ENCODE measurements at places on chromosomes 12 and 14.

DNA sequence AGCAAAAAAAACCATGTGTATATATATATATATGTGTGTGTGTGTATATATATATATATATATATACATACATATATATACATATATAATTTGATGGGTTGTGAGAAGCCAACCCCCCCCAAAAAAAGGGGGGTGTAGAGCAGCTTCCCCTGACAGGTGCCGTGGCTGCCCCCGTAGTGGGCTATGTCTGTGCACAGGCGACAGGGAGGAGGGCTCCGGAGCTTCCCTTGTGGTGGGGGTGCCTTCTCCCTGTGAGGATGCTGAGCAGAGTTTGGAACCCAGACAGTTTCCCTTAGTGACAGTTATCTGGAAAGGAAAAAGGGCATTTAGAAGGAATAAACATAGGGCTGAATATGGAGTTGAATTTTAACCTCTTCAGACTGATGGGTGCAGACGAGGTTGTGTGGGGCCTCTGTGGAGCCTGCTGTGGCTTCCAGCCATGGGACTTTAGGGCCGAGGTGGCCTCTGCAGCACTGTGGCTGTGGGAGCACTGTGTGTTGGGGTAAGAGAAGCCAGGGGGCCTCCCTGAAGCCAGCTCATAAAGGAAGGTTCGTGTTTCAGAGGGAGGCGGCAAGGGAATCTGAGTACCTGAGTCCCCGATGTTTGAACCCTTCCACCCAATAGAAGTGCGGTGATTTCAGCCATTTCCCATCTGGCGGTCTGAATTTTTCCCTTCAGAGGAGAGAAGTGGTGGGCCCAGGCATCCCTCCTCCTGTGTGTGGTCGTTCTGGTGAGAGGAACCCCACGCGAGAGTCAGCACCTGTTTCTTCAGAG, 19.8 kb downstream of the XRCC3 start:
- DNase-seq = no peak

- DNase-seq = no peak
Measured at GRCh38 chr12:26953447-26953846, 15.2 kb downstream of the FGFR1OP2 start.

GRCh38 chr12:111720457-111720856, 34.6 kb downstream of the ACAD10 start:
- no peak for DNase-seq

DNA sequence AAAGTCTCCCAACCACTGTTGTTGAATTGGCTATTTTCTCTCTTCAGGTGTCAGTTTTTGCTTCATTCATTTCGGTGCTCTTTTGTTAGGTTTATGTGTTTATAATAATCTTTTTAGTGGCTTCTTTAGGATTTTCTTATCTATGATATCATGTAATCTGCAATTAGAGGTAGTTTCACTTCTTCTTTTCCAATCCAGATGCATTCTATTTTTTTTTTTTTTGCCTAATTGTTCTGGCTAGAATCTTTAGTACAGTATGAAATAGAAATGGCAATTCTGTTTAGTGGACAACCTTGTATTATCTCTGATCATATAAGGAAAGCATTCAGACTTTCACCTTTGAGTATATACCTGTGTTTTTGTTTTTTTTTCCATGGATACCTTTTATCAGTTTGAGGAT, 17.4 kb downstream of the CNOT2 start:
- DNase-seq = no peak

- DNase-seq = no peak
Measured at GRCh38 chr12:95574799-95575452, 23.6 kb upstream of the USP44 start.

DNA sequence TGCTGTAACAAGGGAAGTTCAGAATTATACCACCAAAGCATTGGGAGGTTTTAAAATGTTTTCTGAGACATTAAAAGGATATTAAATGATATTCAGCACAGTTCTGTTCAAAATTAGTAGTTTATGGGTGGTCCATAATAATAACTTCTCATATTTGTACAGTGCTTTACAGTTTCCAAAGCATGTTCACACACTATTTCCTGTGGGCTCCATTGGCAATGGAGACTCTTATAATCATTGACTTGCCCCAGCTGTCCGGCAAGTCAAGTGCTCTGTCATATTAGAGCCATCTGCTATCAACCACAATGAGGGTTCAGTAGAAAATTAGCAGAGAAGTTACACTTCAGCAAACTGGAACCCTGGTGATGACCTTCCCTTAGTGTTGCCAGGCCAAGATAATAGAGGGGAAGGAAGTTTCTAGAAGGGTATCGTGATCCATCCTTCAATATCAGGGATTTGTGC, 526.6 kb upstream of the CCDC196 start:
- DNase-seq = no peak

- DNase-seq = no peak
Measured at GRCh38 chr14:67984274-67984673, 164.7 kb downstream of the RAD51B start.

DNA sequence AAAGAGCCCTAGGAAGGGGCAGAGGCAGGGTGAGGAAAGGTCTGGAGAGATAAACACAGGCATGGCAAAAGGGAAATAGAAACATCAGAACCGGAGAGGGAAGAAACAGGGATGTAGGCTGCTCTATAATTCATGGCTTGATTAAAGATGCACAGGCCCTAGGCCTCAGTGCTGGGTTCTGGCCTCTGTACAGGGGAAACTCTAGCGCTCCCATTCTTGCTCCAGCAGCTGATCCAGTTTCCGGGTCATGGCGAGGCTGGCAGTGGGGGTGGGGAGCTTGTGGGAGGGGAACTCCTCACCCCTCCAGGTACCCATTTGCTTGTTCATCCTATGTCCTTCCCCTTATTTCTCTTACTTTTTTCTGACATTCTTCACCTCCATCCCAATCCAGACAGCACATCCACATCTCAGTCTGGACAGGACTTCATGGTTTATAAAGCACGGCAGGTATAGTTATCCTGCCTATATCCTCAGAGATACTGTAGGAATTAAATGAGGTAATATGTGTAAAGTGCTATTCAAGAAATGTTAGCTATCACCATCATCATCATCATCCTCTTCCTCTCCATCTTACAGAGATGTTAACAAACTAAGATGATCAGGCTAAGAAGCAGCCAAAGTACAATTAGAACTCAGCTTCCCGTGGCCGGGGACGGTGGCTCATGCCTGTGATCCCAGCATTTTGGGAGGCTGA, 8.0 kb upstream of the GPR84 start:
- no peak for DNase-seq

DNA sequence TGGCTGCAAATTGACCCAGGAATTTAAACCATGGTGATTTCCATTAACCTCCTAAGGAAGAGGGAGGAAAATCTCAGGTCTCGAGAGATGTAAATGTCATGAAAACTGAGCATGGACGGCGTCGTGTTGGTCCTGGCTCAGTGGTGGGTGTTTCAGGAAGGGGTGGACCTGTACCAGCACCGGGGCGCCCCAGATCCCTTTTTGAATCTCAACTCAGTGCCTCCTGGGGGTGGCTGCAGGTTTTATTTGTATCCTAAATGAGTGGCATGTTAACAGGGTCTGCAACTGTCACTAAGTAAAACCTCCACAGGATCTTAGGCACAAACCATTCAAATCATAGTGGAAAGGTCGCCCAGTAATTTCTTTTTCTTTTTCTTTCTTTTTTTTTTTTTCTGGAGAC, 101.3 kb downstream of the ASCL4 start:
- no peak for DNase-seq

- no peak for DNase-seq
Measured at GRCh38 chr12:75774261-75775052, 257.1 kb downstream of the PHLDA1 start.

DNA sequence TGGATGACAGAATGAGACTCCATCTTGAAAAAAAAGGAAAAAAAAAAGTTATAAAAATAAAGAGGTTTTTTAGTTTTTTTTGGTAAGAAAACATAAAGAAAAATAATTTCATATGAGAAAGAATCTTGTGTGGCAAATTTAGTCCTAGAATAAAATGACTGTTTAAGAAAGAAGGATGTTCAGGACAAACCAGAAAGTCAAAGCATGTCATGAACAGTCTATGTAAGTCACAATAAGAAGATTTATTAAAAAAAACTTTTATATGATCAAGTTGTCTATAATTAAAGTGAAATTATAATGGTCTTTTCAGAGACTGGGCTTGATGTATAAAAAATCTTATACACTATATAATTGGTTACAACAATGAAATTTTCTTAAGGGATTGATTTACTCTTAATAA, 68.1 kb upstream of the HECTD1 start:
- no peak for DNase-seq

- DNase-seq = no peak
Measured at GRCh38 chr14:98408024-98408555, 863.9 kb downstream of the BCL11B start.

- DNase-seq = no peak
Measured at GRCh38 chr12:109870648-109871047, 9.7 kb downstream of the GLTP start.

GRCh38 chr14:47389535-47389934, 285.9 kb downstream of the MDGA2 start:
- DNase-seq = no peak

GRCh38 chr14:101980251-101980650, 15.9 kb downstream of the DYNC1H1 start:
- no peak for DNase-seq

GRCh38 chr14:101834800-101835547, 73.5 kb downstream of the PPP2R5C start:
- DNase-seq = no peak

DNA sequence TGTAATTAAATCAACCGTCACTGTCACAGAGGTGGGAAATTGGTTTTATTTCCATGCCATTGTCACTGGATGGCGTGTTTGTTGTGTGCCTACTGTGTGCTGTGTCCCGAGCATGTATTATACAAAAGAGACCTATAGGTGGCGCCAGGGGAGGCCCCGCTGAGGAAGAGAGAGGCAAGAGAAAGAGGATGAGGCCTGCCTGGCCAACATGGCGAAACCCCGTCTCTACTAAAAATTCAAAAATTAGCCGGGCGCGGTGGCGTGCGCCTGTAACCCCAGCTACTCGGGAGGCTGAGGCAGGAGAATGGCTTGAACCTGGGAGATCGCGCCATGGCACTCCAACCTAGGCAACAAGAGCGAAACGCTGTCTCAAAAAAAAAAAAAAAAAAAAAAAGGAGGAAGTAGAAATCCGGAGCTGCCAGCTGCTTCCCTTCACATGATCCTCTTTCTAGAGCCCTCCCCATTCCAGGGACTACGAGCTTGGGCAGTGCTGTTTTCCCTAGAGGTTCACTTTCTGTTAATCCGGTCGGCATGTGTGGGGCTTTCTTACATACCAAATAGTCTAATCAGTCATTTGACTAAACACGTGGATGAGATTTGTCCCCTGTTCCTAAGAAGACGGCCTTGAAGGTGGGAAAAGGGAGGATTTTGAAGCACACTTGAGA, 6.4 kb upstream of the CCDC175 start:
- no peak for DNase-seq

GRCh38 chr14:20428010-20428365, 8.0 kb downstream of the KLHL33 start:
- DNase-seq = no peak

DNA sequence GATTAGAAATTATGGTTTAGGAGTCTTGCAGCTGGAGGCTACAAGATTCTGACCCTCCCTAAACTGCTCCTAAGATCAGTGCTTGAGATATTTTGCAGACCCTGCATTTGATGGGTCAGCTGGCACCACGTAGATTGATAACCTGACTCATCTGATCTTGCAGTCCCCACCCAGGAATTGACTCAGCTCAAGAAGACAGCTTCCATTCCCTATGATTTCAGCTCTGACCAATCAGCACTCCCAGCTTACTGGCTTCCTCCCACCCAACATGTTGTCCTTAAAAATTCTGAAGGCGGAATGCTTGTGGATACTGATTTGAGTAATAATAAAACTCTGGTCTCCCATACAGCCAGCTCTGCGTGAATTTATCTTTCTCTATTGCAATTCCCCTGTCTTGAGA, 23.2 kb upstream of the MTHFD1 start:
- no peak for DNase-seq

DNA sequence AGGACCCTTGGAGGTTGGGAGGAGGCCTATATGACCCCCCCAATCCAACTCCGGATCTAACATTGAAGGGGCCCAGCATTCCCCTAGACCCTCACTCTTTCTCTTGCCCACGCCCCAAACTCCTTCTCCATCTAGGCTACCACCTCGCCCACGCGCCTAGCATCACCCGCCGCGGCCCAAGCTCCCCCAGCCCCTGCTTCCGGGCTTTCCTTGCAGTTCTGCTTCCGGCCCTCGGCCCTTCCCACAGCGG, 445 bp downstream of the CERS5 start:
- no peak for DNase-seq

- DNase-seq = no peak
Measured at GRCh38 chr12:123720141-123720814, 8.1 kb downstream of the ATP6V0A2 start.

GRCh38 chr12:23217158-23217557, 592.2 kb downstream of the ETNK1 start:
- DNase-seq = no peak

DNA sequence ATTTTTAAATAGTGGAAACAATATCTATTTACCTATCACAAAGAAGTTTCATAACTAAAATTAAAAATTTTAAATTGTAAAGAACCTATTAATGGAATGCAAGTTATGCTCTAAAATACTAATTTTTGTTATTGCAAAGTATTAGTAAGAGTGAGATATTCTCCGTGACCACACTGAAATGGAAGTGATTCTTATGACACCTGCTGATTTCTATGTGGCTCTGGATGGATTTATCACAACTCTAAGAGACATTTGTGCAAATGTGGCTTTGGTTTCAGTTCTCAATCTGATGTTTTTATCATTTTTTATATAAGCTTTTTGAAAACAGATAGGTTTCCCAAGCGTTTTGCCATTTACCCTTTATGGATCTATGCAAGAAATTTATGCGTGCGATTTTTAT, 497.8 kb downstream of the NAV3 start:
- no peak for DNase-seq

GRCh38 chr14:93997916-93998870, 1.1 kb downstream of the CCDC197 start:
- DNase-seq = no peak

DNA sequence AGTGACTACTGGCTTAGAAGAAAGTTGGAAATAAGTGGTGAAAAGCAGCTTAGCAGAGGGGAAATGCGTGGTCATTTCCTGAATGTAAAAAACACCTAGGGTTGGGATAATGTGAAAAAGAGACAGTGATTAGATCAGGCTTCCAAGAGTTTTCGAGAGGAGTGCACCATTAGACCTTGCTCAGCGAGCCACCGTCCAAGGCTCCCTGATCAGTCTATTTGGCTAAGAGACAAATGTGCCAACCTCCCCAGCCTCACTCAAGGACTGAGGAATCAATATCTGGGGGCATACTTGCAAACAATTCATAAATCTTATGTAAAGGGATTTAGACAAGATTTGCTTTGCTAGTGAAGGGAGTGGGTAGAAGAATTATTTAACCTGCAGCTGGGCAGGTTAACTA, 594.5 kb downstream of the NRXN3 start:
- no peak for DNase-seq

- DNase-seq = no peak
Measured at GRCh38 chr12:48110691-48111311, 4.9 kb upstream of the SENP1 start.

GRCh38 chr12:100574187-100575074, 947 bp downstream of the GAS2L3 start:
- no peak for DNase-seq
